ENCODE measurements at places on chromosomes 12 and 14. TPM values are rescaled to one million over a fixed set of nuclear protein-coding genes. Genes with fewer than 3 reads are reported as not detected.

CYP46A1 gene
- total RNA-seq = under 0.01 TPM

IL26 gene
- not detected for total RNA-seq

FGF23 gene
- total RNA-seq = not detected

SLC6A12 gene
- not detected for total RNA-seq

TAS2R10 gene
- total RNA-seq = 0.74 TPM

CLEC12A gene
- total RNA-seq = not detected

FIGNL2 gene
- total RNA-seq = 0.18 TPM

ZDHHC22 gene
- total RNA-seq = under 0.01 TPM

POU6F1 gene
- total RNA-seq = 1.3 TPM

KERA gene
- total RNA-seq = not detected

KLRG1 gene
- total RNA-seq = 7.9 TPM

EVL gene
- 14.0 TPM for total RNA-seq

HSPA2 gene
- 5.5 TPM for total RNA-seq

KCNH3 gene
- total RNA-seq = 0.28 TPM

TCL1A gene
- total RNA-seq = not detected

TPPP2 gene
- total RNA-seq = not detected

SMOC1 gene
- 0.04 TPM for total RNA-seq

CLEC4C gene
- not detected for total RNA-seq

GZMB gene
- not detected for total RNA-seq

BIN2 gene
- not detected for total RNA-seq

FSCB gene
- not detected for total RNA-seq
